ENCODE measurements at places on chromosomes 4 and X.

DNA sequence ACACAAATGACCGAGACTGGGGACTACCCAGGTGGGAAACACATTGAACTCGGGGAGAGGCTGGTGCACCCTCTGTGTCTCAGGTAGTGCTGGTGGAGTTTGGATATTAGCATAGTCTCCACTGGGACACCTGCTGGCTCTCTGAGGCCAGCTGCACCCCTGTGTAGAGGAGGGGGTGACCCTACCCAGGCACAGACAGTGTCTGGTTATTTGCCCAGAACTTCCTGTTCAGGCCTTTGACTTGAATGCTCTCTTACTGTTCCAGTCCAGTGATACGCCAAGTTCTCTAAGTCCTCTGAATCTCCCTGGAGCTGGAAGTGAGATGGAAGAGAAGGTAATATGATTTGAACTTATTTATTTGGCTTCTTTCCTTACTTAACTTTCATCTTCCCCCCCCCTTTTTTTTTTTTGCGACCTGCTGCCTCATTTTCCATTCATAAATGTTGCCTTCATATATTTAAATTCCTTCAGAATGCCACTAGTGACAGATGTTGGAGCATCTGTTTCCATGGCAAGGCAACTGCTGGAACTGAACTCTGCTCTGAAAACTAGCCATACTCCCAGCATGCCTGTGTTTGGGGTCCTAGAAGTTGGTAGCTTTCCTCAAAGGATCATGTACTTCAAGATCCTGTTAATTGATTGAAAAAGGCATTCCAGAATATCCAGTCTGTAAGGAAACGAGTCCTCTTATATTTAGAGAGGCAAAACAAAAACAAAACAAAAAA lies 76.7 kb downstream of the AASDH start:
- no peak for DNase-seq

GRCh38 chr4:121220698-121221097 lies 56.6 kb upstream of the TNIP3 start:
- DNase-seq = no peak

DNA sequence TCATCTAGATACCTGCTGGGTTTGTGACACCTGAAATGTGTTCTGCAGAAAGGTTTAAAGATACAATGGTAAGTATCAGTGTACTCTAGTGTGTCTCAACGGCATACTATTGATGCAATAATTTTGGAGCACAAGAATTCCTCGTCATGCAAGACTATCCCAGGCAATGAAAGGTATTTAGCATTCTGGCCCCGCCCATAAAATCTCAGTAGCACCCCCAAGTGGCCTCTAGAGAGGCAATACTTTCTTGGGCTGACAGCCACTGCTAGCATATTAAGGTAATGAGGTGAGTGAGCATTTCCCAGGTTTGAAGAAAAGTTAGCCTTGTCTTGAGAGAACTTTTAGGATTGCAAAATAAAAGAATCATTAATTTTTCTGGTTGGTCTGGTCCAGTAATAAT lies 24.0 kb downstream of the TAB3 start:
- DNase-seq = no peak

DNA sequence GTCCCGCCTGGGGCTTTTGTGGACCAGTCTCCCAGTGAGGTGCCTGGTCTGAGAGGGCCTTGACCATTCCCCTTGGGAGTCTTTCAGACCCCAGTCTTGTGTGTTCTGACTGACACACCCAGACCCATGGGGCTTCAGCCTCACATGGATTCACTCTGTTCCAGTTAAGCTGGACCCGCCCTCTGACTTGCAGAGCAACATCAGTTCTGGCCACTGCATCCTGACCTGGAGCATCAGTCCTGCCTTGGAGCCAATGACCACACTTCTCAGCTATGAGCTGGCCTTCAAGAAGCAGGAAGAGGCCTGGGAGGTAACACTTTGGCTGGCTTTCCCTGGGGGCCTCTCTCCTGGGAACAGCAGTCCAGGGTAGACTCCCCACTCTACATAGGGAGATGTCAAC lies 6.8 kb downstream of the IL9R start:
- no peak for DNase-seq

DNA sequence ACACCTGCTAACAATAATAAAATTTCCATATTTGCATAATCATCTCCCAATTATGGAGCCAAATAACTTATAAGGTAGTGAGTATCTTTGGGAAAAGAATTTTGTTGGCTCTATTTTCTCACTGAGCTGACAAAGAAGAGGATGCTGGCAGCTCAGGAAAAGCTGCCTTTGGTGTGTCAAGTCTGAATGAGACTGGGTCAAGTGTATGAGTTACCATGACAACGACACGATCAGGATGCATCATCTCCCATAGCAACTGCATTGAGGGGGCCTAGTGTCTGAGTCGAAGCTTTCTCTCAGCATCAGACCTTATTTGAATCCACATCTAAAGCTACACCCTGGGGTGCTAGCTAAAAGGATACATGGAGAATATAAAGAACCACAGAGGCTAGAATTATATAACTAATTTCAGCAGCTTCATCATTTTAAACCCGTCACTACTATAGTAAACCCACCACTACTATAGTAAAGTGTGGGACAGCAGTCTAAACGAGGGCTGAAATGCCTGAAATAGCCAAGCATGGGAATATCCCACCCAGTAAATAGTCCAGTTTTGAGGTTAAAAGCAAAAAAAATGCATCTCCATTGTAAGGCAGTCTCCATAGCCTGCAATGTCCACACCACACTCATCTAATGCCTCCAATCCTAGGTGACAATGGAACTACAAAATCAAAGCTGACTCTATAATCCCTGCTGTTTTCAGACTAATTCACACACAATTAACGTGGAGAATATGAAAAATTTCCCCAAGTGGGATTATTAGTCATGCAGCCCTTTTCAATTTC lies 16.0 kb downstream of the GSPT2 start:
- no peak for DNase-seq

GRCh38 chr4:139655116-139655515 lies 10.5 kb upstream of the MGST2 start:
- no peak for DNase-seq

- peak; percentile 31 for DNase-seq
These were observed 58.2 kb upstream of the DYNLT3 start for GRCh38 chrX:37905436-37906147.

DNA sequence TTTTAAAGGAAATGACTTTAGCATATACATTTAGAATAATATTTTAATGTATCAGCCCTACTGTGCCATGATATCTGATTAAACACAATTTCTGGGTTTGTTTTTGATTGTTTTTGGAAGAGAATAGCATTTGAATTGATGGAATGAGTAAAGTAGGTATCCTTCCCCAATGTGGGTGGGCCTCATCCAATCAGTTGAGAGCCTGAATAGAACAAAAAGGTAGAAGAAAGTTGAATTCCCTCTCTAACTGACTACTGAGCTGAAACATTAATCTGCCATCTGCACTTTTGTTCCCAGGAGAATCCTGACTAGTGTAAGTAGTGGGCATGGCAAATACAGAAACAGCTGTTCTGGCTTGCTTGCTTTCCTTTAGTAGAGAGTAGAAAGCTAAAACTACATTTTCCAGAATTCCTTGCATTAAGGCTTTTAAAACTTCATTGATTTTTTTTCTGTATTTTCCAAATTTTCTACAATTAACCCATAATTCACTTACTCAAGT lies 9.7 kb upstream of the SEC24D start:
- DNase-seq = no peak

- no peak for DNase-seq
These were observed 158.4 kb upstream of the SLC7A11 start for GRCh38 chr4:138400543-138400942.

DNA sequence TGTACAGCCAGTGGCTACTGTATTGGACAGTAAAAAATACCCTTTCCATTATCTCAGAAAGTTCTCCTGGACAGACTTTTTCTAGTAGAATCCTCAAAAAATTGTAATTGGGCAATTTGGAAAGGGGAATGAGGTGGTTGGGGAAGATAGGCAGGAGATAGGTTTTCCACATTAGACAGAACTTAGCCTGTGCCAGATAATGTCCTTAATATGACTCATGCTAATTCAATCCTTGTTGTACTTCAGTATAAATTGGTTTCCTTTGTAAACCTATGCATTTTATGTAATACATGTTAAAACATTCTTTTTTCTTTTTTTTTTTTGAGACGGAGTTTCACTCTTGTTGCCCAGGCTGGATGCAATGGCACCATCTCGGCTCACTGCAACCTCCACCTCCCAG lies 8.9 kb downstream of the EIF4E start:
- DNase-seq = no peak

DNA sequence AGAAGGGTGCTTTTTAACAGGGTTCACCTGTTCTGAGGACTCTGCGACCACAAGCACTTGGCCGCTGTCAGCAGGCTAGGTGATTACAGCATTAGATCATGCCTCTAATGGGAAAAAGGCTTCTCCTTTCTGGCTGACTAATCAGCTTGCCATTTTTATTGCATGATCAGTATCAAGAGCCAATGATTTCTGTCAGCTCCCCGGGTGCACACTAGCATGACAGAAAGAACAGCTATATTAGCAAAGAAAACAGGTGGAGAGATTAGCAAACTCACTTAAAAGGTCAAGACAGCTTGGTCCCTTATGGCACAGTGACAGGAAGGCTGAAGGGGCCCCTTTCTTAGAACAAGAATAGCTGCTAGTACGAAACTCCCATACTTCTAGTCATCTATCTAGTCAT lies 170.0 kb downstream of the SMIM20 start:
- DNase-seq = no peak

- no peak for DNase-seq
These were observed 1115.8 kb downstream of the PDHA2 start for GRCh38 chr4:96955691-96956090.

- peak; percentile 62 for DNase-seq
These were observed at the start of gene SPRY1 for GRCh38 chr4:123396307-123397143. SPRY1 (plus strand) TSS chr4:123396795; CDS start chr4:123401592, 4,797 bp downstream.

- DNase-seq = no peak
These were observed 14.6 kb upstream of the ATXN3L start for GRCh38 chrX:13334491-13334890.

GRCh38 chr4:87916626-87917025 lies 58.9 kb upstream of the SPP1 start:
- DNase-seq = no peak
